ENCODE measurements at places on chromosomes 6 and 20.
A peak's percentile ranks its signal among the peaks of the same experiment; 100 is the strongest.

- peak; percentile 10 for DNase-seq
These were observed 4.3 kb upstream of the KIF25 start for GRCh38 chr6:167993169-167993568.

DNA sequence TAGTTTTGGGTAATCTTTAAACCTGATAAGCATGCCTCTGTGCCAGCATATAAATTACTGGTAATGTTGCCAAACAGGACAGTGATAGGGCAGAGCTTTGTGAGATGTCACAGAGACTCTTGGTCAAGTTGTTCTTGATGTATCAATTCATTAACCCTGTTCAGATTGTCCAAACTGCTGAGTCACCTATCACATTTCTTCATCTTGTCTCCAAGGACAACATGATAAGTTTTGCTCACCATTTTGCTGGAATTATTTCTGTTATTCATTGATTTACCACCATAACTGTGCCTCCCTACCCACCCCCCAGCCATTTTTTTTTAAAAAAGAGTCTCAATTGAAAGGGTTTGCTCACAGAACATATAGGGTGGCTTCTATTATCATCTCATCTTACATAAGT, 19.5 kb upstream of the GMNN start:
- no peak for DNase-seq

DNA sequence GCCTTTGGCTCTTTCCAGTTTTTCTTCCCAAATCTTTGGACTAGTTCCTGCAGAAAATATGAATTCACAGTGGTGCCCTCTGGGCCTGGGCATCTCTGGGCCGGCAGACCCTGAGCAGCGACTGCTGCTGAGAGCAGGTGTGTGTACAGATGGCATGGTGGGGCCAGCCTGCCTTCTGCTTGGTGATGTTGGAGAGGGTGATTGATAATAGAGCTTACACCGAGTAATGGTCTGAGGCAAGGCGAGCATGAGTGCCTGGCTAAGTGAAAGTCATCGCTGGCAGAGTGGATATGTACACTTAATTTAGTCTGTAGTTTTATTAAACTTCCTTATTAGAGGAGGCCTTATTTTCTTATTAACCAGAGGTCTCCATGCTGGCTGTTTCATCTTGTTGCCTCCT, 156.9 kb downstream of the CDKAL1 start:
- DNase-seq: no peak

DNA sequence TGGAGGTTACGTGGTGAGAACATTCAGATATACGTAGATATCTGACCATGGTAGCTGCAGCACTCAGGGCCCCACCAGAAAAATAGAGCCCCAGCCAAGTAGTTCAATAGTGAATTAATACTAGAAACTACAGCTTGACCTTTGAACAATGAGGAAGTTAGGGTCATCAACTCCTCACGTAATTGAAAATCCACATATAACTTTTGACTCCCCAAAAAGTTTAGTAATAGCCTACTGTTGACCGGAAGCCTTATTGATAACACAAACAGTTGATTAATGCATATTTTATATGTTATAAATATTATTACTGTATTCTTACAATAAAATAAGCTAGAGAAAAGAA, 117.9 kb downstream of the SNX5 start:
- no peak for DNase-seq

- DNase-seq: peak; percentile 99
These were observed 1.7 kb downstream of the ADGRF4 start for GRCh38 chr6:47700053-47700452.

GRCh38 chr20:50238081-50238800, 47.6 kb downstream of the CEBPB start:
- DNase-seq: no peak

DNA sequence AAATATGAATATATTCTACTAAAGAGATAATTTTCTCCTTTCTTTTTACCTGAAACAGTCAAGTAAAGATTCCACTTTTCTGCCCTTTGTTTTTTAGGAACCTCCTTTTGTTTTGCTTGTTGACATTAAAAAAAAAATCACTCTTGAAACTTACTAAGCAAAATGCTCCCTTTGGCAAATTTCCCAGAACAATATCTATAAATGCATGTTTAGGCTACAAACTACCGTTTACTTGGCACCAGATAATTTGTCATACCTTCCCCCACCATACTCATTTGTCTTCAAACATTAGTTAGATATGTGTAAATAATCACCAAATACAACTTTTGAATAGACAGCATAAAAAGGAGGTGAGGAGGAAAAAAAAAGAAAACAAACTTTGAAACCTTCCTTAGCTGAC, 604.7 kb downstream of the RFPL4B start:
- DNase-seq: peak; percentile 3

DNA sequence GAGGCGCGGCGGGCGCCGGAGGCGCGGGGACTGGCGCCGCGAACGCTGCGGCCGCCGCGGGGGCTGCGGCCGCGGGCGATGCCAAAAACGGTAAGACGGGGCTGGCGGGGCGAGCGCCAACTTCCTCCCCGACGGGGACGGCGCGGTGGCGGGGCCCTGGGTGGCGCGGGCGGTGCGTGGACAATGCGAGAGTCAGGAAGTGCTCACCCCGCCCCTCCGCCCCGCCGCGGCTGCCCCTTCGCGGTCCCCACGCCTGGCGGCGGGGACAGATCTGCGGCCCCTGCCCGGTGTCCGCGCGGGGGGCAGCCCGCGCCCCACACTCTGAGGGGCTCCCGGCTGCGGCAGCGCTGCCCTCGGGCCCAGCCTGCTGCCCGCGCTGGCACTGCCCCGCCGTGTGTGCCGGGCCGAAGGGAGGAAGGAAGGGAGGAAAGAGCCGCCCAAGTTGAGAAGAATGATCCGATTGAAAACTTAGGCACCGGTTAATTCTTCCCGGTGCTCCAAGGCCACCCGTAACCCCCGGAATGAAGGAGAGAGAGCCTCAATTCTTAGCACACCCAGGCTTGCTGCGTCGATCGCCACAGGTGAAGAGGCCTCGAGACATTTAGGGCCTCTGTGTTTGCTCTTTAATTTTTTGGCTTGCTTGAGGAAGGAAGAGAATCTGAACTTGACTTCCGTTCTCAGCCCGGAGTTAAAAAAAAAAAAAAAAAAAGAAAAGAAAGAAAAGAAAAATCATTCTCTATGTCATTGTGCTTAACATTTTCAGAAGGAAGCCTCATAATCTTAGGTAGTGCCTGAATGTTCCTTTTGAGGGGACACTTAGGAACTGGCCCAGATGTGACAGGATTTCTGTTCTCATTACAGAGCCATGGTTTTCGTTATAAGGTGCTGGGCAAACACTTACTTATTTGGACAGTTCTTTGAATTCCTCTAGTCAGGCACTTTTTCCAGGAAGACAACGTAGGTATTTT, 982 bp downstream of the HECA start:
- DNase-seq: peak; percentile 30

- DNase-seq: no peak
These were observed 58.0 kb downstream of the RIPOR3 start for GRCh38 chr20:50633361-50633760.

- no peak for DNase-seq
These were observed 34.4 kb downstream of the SNAI1 start for GRCh38 chr20:50017160-50017559.

DNA sequence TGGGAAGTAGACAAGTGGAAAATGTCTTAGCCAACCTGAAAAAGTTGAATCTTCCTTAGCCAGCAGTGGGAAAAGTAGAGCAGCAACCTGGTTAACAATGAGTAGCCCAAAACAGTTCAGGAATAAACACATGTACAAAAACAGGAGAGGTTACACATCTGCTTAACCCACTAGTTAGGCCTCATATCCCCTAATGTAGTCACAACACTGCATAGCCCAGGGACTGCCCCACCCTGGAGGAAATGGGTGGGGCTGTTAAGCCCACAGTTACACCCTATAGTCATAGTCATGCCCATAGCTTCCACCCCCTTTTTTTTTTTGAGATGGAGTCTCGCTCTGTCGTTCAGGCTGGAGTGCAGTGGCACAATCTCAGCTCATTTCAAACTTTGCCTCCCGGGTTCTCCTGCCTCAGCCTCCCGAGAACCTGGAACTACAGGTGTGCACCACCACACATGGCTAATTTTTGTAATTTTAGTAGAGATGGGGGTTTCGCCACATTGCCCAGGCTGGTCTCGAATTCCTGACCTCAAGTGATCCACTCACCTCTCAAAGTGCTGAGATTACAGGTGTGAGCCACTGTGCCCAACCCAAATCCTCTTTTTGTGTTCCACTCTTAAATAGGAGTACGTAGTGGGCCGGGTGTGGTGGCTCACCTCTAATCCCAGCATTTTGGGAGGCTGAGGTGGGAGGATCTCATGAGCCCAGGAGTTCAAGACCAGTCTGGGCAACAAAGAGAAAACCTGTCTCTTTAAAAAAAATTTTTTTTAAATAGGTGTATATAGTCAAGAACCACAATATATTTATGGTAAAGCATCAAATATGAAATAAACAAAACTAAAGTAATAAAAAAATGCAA, 24.5 kb downstream of the ILRUN start:
- DNase-seq: peak; percentile 78

DNA sequence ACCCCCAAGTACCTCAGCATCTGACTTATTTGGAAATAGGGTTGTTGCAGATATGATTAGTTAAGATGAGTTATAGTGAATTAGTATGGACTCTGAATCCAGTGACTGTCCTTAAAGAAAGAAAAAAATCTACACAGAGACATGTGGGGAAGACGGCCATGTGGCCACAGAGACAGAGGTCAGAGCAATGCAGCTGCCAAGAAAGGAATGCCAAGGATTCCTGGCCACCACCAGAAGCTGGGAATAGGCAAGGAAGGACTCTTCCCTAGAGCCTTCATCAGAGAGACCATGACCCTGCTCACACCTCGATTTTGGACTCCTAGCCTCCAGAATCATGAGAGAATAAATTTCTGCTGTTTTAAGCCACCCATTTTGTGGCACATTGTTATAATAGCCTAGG, 81.8 kb downstream of the FYN start:
- no peak for DNase-seq

- no peak for DNase-seq
These were observed 257.1 kb downstream of the ADGB start for GRCh38 chr6:146855889-146856288.

- DNase-seq: no peak
These were observed 160.0 kb downstream of the SOD2 start for GRCh38 chr6:159533016-159533415.

DNA sequence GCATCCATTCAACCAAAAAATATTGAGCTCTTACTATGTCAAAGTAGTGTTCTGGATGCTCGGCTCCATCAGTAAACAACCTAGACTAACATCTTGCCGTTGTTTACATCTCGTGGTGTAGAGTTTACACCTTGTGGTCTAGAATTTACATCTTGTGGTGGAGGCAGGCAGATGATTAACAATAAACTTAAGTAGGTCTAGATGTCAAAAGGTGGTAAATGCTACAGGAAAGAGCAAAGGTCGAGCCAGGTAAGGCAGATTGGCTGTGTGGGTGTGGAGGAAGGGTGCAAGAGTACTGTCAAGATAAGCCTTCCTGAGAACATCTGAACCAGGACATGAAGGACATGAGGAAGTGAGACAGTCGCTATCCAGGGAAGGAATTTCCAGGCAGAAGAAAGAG, 88.4 kb upstream of the ESR1 start:
- no peak for DNase-seq

DNA sequence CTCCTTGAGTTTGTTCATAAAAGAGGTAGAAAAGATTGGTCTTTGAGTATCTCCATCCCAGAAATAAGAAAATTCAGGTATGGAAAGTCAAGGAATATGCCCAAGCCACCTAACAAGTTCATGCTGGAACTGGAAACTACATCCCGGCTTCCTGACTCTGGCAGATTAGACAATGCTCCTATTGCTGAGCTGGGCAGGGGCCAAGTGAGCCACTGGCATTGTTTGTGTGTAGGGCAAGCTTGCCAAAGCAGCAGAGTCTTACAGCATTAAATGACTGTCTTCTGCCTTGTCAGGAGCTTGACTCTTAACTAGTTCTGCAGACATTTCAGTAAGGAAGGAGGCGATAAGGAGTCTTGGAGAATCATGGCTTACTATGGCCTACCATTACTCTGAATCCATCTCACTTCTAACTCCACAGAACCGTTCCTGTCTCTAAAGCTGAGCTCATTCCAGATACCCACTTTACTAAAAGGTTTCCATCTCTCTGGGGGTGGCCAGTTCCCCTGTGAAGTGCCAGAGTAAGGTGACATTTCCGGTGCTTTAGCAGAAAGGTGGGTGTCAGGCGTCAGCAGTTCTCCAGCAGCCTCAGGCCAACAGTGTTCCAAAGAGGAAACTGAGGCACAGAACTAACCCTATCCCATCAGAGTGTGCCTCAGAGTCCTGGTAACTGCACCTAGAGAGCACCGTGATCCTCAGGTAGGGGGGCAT, 30.1 kb downstream of the PRDM1 start:
- peak; percentile 87 for DNase-seq

DNA sequence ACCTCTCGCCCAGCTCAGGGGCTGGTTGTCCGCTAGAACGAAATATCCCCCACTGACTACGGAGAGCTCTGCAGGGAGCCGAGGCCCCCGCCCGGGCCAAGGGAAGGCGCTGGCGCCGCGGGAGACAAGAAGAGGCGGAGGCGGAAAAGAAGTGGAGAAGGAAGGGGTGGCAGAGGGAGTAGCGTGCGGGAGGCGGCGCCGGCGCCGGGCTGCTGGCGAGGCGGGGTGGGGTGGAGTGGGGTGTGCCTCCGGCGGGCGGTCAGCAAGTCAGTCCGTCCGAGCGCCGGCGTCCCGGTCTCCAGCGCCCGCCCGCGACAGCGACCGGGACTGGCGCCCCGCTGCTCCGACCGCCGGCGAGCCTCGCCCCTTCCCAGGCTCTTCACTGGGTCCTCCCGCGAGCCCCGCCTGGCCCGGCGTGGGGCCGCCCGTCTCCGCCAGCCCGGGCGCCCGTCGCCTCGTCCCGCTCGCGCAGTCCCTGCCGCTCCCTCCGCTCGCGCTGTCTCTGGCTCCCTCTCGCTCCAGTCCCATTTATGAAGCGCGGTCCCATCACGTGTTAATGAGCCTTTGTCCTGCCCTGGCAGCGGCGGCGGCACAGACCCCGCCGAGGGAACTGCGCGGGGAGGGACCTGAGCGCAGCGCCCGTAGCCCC, at the start of gene CNR1:
Gene CNR1, minus strand, starts transcription at position 504 of the 649 bp plus-strand sequence. CDS start 21,073 bp downstream, outside the sequence.
- DNase-seq: peak; percentile 28

- DNase-seq: peak; percentile 61
These were observed 83.5 kb downstream of the NDUFAF5 start for GRCh38 chr20:13868331-13868730.

DNA sequence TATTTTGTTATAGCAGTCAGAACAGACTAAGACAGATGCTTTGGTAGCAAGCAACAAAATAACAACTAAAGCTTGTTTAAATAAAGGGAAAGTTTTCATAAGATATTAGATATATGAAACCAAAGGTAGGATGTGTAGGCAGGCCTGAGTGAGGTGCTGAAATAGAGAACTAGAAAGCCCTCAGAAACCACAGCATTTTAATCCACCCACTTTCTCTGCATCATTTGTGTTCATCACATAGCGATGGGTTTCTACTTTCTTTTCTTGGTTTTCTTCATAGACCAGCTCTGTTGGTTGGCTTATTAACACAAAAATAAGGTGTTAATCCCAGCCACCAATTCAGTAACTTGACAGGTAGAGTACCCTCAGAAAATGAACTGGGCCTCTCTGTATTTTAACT, 58.6 kb downstream of the RPS12 start:
- DNase-seq: no peak

All from epithelial cell of esophagus (primary cell).